ENCODE measurements at places on chromosomes 2 and 18.

GRCh38 chr2:205684871-205685313 lies 2.6 kb downstream of the NRP2 start:
- no peak for DNase-seq

DNA sequence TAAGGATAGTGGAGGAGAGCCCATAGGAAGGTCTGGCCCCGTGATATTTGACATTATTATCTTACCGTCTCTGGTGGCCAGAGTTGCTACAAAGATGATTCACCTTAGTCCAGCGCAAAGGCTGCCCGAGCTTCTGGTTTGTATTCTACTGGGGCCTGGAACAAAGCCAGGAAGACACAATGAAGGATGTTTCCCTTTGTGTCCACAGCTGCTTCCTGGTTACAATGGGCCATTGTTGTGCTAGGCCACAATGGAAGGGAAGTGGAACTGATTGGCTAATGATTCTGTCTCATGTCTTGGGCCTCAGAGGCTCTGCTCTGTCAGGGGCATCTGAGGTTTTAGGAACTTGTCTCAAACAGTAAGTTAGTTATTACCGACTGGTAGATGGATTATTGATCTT lies 132.2 kb downstream of the TDRD15 start:
- no peak for DNase-seq

DNA sequence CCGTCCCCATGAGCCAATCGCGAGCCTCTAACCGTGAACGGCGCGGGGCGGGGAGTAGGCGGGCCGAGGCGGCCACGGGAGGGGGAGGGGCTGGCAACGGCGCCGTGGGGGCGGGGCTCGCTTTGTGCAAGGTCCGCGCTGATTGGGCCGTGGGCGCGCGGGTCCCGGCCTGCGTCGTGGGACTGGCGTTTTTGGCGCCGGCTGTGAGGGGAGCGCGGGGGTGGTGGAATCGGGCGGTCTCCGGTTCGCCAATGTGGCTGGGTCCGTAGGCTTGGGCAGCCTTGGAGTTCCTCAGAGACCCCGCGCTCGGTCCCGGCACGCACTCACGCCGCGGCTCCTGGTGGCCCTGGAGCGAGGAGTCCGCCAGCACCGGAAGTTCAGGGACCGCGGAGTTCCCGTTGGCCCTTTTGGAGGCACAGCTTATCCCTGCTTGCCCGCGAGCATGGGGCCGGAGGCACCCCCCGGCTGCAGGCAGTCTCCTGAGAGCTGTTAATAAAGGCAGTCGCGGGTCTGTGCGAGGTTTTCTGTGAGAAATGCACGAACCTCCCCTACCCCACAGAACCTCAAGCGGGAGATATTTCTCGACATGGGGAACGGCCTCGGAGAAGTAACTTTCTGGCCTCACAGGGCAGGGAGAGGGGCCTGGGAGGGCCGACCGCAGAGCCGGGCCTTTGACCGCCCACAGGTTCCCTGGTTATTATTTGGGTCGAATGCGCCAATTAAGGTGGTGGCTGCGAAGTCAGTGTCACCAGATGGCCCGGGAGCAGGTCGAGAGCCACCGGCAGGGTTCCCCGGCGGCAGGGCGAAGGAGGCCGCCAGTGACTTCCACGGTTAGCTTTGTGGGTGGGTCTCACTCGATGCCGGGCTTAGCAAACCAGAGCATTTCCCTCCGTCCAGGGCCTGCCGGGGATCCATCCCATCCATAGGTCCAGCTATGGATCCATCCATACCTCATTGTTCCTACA lies 574 bp upstream of the NCL start:
- no peak for DNase-seq

GRCh38 chr2:99183025-99183424 lies 2.0 kb downstream of the MRPL30 start:
- DNase-seq, result no peak

GRCh38 chr2:10742666-10743065 lies 21.2 kb downstream of the ATP6V1C2 start:
- no peak for DNase-seq

GRCh38 chr2:229376866-229377265 lies 105.8 kb upstream of the PID1 start:
- no peak for DNase-seq

GRCh38 chr2:190267302-190267701 lies 52.3 kb downstream of the HIBCH start:
- DNase-seq, result peak; percentile 54

- peak; percentile 15 for DNase-seq
Observed at GRCh38 chr2:212595036-212595654, 56.5 kb upstream of the ERBB4 start.

DNA sequence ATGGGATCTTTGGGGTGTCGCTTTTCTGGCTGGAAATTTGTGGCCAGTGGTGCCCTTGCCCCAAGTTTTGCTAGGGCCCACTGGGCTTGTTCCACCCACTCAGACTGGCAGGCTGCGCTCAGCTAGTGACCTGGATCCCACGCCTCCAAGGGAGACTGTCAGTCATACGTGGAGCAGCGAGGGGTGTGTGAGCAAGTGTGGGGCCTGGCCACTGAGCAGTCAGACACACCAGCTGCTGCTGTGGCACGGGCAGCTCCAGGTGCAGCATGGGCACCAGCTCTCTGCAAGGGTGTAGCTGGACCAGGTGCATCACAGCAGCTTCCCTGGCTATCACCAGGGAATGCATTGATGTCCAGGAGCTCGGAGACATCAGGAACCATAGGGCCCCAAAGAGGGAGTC lies 327.0 kb downstream of the NR4A2 start:
- no peak for DNase-seq

DNA sequence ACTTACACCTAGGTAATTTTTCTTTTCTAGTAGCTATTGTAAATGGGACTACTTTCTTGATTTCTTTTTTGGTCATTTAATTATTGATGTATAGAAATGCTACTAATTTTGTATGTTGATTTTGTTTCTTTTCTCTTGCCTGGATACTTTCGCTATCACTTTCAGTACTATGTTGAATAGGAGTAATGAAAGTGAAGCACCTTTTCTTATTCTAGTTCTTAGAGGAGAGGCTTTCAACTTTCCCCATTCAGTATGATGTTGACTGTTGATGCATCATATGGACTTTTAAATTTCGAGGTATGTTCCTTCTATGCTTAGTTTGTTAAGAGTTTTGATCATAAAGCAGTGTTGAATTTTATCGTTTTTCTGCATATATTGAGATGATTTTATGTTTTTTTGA lies 142.5 kb downstream of the CDH19 start:
- DNase-seq, result no peak

GRCh38 chr2:102184568-102184967 lies 2.3 kb upstream of the IL1RL2 start:
- DNase-seq, result no peak

GRCh38 chr2:51693640-51694039 lies 661.7 kb upstream of the NRXN1 start:
- peak; percentile 54 for DNase-seq

DNA sequence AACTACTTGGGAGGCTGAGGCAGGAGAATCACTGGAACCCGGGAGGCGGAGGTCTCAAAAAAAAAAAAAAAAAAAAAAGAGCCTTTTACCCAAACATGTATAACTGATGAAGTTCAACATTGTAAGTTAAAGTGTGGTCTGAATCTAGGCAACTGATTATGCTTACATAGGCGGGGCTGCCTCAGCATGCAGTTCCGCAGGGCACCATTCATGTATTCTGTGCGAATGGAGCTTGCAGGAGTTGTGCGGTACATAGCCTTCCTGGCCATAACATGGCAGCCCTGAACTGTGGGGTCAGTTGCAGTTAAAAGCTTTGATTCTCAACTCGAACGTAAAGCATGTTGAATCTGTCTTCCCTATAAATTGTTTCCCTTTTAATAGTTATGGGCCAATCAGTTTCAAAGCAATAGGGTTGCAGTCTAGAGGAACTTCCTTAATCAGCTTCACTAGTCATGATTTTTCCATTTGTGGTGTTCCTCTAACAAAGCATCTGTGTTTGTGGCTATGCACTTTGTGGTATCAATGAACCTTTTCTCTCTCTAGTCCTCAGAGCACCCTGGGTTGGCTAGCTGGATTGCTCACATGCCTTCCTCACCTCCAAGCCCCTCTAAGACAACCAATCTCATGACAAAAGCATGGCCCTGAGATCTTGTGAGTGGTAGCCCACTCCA lies 30.6 kb upstream of the CEP68 start:
- no peak for DNase-seq

- peak; percentile 90 for DNase-seq
Observed at GRCh38 chr2:12507295-12507694, 209.4 kb upstream of the TRIB2 start.

GRCh38 chr2:20618886-20619521 lies 31.9 kb downstream of the HS1BP3 start:
- DNase-seq, result no peak

- DNase-seq, result no peak
Observed at GRCh38 chr2:170148161-170148560, 29.8 kb upstream of the MYO3B start.

DNA sequence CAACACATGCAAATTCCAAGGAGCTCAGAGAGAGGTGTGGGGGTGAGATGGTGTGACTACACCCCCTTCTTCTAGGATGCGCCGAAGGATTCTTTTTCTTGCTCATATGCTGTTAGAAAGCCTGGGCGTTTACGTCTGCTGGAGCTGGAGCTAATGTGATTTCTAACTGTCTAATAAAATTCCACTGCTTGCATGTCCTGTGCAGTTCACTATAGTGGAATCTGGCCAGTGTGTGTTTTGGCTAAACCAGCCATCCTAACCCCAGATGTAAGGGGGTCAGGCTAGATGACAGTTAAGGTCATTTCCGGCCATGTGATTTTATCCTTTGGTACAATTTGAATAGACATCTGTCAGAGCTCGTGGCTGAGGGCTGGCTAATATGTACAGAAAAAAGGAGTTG lies 194.1 kb downstream of the PRKCE start:
- no peak for DNase-seq

DNA sequence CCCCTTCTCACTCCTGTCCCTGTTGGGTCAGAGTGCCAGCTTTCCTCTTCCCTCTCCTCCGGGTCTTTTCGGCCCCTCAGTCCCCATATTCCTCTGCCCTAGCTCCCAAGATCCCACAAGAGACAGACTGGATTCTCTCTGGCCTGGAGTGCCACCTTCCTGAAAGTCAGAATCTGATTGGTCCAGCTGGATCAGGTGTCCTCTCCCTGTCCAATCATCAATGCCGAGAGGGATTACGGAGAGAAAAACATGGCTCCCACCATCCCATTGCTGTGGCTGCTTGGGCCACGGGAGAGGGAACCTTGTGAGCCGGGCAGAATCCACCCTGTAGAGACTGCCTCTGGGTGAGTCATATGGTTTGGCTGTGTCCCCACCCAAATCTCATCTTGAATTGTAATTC lies 2.7 kb upstream of the MROH2A start:
- DNase-seq, result no peak

GRCh38 chr2:28624793-28625701 lies 126.6 kb upstream of the PPP1CB start:
- no peak for DNase-seq

- DNase-seq, result no peak
Observed at GRCh38 chr18:3411854-3412268, 38.1 kb upstream of the TGIF1 start.

GRCh38 chr2:42102024-42102590 lies 54.3 kb downstream of the PKDCC start:
- peak; percentile 58 for DNase-seq

GRCh38 chr18:55114876-55115275 lies 155.6 kb upstream of the CCDC68 start:
- DNase-seq, result peak; percentile 36

- DNase-seq, result peak; percentile 45
Observed at GRCh38 chr2:120466704-120467054, 120.7 kb downstream of the INHBB start.
